ENCODE measurements at places on chromosomes 1 and 21.
A peak's percentile ranks its signal among the peaks of the same experiment; 100 is the strongest.

DNA sequence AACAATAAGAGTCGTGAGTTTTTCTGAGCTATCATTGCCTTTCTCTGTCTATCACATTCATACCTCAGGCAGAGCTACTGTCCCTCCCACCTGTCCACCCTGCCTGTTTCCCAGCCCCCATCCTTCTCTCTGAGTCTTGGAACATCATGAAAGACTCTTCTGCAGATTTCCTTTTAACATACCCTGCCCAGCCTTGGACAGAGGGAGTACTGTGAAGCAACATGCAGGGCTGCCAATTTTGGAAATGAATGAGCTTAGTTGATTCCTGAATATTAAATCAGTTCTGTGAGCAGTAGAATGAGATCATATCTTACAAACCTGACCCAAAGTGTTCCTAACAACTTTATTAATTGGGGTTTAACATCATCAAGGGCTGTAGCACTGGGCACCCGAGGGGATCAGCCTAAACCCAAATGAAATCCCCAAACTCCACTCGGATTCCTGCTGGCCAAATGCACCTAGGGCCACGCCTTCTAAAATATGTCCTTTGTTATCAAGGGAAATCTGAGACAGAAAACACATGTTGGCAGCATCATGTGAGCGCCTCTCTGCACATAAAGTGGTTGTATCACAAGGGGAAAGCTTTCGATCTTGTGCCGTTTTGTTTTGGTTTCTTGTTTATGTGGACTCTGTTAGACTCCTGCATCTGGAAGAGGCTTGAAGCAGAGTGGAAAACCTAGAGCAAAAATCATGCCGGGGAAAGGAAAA is 357.6 kb downstream of the KIF26B start:
- DNase-seq, result no peak

DNA sequence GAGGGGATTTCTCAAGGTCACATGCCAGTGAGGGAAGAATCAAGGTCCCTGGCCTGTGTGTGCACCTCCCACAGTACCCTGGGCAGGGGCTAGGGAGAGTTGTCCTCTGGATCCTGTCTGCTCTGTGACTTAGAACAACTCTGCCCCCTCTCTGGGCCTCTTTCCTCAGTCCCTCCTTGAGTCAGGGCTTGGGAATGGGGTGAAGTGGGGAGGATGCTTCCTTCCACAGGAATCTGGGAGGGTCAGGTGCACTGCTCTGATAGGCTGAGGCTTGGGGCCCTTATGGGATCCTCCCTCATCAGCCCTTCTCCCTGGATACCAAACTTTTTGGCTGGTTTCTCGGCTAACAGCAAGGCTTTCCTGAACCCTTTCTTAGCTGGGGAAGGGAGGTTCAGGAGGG is 2.5 kb downstream of the TRNP1 start:
- no peak for DNase-seq

GRCh38 chr1:94927405-94928175 is 680 bp upstream of the CNN3 start:
- peak; percentile 73 for DNase-seq

DNA sequence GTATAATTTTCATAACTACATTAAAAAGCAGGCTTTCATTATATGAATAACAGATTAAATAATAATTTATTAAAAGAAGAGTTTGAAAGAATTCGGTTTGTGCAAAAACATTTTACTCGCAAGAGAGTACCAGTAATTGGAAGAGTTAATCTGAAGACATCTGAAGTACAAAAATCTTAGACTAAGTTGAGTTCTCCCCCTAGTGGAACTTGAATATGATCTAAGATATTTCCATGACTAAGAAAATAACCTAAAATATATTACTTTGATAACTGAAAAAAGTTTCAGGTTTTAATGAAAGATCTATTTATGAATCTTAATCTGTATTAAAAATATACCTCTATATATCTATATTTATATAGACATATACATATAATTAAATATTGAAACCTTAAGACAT is 112.5 kb upstream of the GFI1 start:
- DNase-seq, result no peak

DNA sequence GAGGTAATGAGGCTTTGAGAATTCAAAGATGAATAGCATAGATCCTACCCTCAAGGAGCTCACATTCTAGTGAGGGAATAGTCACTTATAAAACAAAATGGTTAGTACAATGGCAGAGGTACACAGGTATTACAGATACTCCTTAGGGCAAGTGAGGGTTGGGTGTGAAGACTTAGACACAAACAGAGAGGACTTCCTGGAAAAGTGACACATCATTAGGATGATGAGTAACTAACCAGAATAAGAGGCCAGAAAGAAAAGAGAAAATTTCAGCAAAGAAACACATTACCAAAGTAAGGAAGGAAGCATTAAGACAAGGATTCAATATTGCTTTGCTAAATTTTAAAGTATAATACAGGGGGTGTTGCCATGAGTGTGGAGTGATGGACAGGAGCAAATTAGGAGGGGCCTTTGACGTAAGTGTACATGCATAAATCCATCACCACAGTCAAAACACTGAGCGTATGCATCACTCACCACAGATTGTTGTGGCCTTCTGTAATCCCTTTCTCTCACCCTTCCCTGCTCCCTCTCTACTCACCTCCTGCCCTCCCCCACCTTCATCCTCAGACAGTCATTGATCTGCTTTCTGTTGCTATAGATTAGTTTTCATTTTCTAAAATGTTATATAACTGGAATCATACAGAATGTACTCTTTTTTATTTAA is 7.9 kb downstream of the CD53 start:
- DNase-seq, result no peak

DNA sequence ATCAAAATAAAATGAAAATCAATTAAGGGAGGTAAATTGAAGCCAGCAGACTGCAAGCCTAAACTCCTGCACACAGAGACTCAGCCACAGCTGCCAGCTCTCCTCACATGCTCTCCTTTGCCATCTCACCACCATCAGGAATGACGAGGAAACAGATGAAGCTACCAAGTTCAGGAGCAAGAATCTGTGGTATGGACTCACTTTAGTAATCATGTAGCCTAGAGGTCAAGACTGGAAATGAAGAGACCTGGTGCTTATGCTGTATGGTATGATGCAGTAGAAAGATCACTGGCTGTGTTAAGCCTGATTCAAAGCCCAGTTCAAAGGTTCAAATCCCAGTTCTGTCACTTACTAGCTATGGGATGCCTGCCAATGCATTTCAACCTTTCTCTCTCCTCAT is 78.9 kb upstream of the CAMK1G start:
- no peak for DNase-seq

- DNase-seq, result no peak
Measured at GRCh38 chr1:17056551-17056950, 2.7 kb upstream of the SDHB start.

- DNase-seq, result peak; percentile 2
Measured at GRCh38 chr1:25922971-25923552, 16.8 kb upstream of the STMN1 start.
